ENCODE measurements at places on chromosomes 1 and 21.
A peak's percentile ranks its signal among the peaks of the same experiment; 100 is the strongest.

- no peak for DNase-seq
Measured at GRCh38 chr1:96233422-96233821, 488.2 kb upstream of the PTBP2 start.

DNA sequence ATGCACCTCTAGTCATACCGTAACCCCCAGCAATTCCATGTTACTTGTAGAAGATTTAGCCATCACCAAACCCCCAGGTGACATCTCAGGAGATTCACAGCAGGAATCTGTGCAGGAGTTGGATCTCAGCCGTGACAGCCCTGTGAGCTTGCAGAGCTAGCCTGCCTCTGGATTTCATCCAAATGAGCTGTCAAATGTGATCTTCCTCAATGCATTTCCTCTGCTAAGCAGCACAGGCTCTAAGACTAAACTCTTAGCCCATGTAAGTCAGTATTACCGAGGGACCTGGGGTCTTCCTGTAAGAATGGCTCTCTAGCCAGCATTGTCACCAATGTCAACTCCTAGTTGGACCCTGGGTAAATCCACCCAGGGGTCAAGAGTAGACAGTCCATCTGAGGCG is 41.7 kb downstream of the UMODL1 start:
- no peak for DNase-seq

GRCh38 chr1:161531986-161532643 is 7.8 kb downstream of the HSPA6 start:
- no peak for DNase-seq

DNA sequence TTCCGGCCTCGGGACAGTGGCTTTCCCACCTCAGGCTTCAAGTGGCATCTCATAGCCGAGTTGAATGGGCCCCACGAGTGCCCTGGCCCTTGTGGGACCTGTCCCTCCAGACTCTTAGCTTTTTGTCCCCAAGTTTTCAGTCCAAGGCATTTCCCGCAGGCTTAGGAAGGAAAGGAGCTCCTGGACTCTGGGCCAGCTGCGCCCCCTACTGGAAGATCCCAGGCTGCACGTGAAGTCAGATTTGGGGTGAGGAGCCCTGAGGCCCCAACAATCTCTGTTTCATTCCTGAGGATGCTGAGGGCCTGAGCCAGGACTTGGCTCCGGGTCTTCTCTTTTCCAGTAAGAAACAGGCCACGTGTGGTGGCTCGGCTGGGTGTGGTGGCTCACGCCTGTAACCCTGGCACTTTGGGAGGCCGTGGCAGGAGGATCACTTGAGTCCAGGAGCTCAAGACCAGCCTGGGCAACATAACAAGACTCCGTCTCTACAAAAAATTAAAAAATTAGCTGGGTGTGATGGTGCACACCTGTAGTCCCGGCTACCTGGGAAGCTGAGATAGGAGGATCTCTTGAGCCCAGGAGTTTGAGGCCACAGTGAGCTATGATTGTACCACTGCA is 67.4 kb downstream of the ARHGEF10L start:
- DNase-seq: peak; percentile 46

DNA sequence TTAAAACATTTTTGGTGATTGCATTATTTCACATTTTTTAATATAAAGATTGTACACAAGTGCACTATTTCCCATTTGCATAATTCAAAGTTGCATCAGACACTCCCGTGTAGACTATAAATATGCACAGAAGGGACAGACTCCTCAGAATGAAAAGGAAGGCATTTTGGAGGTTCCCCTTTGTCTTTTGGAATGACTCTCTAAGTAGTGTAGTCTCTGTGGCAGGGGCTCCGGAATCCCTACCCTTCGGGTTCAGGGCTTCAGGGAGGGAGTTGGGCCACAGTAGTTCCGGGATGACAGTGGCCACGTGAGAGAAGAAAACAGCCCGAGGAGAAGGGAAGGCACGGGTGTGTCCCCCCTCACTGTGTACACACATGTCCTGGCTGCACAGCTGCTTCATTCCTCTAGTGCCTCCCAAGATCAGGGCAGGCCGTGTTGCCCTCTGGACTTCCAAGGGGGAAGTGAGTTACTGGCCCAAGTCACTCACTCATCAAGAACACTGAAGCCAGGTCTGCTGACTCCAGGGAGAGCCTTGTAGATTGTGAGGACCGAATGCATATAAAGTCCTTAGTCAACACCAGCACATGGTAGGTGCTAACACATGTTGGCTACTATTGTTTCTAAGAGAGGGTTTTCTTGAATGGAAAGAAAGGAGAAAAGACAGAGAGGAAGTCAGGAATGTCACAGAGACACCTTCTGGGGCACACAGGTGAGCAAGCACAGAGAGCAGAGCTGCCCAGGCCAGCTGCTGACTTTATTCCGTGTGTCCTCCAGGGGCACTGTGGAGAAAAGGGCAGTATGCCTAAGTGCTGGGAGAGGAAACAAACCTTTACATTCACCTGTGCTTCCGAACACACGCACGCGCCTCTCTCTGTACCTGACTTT is 39.8 kb downstream of the LHX4 start:
- DNase-seq: no peak

GRCh38 chr1:37238364-37239224 is 204.3 kb upstream of the GRIK3 start:
- no peak for DNase-seq

GRCh38 chr1:118250232-118250631 is 65.2 kb upstream of the SPAG17 start:
- no peak for DNase-seq

DNA sequence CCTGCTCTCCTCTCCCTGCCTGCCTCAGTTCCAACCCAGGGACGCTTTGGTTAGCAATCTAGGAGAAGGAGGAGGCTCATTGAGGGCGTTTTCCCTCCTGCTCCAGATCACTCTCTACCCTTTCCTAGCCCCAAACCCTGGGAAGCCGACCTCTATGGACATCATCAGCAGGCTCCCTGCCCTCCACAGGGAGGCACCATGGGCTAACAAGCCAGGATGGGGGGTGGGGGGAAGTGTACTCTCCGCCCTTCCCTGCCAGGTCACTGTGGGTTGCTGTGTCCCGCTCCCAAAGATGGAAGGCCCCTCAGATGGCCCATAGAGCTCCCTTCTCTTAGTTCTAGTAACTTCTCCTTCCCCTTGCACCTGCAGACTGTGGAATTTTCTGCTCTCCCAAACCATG is 35.7 kb downstream of the KCND3 start:
- no peak for DNase-seq

GRCh38 chr1:29172415-29172939 is 9.2 kb downstream of the SRSF4 start:
- no peak for DNase-seq

GRCh38 chr1:94623560-94624148 is 82.1 kb upstream of the F3 start:
- no peak for DNase-seq

DNA sequence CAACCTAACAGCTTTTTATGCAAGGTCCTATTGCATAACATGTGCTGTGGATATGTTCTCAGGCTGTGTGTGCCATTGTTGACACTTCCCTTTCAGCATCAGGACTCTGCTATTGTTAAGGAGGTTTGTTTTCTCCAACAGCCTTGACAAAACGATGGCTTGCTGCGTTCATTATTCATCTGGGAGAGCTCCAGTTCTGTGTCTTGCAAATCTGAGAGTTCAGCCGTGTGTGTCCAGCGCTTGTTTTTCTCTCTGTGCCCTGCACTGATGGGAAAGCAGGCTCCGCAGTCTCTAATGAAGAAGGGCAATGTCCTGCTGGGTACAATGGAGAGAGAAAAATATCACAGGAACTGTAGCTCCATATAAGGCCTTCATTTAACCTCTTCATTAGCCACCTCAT is 63.7 kb downstream of the CLDN17 start:
- no peak for DNase-seq

GRCh38 chr1:95247607-95248006 is 13.6 kb downstream of the RWDD3 start:
- no peak for DNase-seq

- no peak for DNase-seq
Measured at GRCh38 chr1:40477678-40478053, 576 bp downstream of the ZFP69 start.

DNA sequence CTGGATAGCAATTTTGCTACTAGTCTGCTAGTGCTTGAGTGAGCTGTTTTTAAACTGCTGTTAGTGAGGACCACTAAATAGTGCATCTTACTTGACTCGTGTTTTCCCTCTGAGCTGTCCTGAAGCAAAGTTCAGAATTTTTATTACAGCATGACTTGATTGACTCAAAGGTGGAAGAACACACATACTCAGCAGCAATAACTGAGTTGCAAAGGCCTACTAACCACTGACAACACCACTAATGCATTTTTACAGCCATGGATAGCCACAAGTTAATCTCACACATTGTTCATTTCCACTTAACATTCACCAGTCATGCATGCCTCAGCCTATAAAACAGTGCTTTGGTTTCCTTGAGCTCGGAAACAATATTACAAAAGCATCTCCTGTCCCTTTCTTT is 148.7 kb downstream of the RUNX1 start:
- DNase-seq: no peak

DNA sequence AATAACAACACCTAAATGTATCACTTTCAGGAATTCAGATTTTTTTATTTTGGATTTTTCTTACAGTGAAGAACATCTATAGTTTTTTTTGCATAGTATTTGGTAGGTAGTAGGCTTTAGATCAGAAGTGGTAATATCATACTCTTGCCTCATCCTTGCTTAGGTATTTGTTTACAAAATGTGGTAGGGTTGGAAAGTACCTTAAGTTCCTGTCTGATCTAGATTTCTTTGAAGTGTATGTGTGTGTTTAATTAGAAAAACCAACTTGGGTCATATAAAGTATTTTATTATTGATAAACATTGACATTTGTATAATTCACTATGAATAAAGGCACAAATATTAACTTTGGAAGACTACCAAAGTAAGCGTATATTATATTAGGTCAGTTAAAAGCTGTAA is 85.3 kb upstream of the GPR88 start:
- no peak for DNase-seq

DNA sequence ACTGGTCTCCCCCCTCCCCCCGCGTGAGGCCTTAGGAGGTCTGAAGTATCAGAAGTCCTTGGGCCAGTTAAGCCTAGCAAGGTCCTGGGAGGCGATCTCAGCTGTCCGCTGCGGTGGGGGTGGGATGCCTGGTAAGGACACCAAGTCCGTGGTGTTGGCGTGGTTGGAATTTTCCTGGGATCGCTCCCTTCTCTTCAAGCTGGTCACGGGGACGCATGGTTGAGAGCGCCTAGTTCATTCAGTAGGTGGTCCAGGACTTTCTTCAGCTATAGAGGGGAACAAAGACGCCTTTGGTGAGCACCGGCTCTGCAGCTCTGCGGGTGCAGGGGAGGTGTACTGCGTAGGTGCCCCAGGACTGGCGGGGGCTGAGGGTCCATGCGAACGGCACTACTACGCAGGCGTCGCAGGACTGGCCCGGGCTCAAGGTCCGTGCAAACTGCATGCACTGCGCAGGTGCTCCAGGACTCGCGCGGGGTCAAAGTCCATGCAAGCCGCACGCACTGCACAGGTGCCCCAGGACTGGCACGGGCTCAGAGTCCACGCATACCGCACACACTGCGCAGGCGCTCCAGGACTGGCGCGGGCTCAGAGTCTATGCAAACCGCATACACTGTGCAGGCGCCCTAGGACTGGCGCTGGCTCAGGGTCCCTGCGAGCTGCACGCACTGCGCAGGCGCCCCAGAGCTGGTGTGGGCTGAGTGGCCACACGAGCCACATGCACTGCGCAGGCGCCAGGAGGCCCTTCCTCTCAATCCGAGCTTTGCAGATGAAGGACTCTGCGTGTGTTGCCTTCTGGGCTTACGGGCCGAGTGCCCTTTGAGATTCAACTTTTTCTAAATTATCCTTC is 36.6 kb upstream of the HMGN1 start:
- no peak for DNase-seq

GRCh38 chr21:29547998-29548397 is 249.3 kb downstream of the BACH1 start:
- DNase-seq: no peak

- DNase-seq: peak; percentile 61
Measured at GRCh38 chr1:156608981-156609380, 7.7 kb upstream of the GPATCH4 start.

DNA sequence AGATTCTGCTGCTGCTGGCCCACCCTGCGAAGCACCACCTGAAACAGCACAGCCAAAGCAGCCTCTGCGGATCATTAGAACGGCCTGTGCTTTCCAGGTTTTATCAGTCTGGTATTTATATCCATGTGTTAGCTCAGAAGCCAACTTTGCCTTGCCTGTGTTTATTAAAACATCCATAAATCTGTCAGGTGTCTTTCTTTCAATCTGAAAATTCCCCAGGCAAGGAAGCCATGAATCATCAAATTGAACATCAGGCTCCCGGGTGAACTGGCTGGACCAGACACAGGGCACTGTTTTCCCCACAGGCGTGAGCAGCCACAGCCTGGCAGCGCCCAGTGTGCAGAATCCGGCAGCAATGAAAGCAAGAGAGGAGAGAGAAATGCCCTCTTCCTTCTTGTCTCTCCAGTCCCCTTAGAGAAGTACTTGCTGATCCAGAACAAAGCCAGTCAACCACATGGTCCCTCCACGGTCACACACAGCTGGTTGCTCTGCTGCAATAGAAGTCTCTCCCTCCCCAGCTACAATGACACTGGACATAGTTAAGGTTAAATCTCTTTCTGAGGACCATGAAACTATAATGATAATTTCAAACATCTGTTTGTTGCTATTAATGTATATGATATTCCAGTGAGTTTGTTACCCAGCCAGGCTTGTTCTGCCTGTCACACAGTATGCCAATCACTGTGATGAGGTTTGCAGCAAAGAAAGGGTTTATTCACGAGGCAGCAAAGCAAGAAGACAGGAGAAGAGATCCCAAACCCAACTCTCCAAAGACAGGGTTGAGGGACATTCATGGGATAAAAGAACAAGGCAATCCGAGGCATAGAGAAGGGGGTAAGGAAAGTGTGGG is 212.1 kb upstream of the FMN2 start:
- no peak for DNase-seq

- DNase-seq: no peak
Measured at GRCh38 chr1:112322983-112323678, 72.9 kb upstream of the CTTNBP2NL start.

DNA sequence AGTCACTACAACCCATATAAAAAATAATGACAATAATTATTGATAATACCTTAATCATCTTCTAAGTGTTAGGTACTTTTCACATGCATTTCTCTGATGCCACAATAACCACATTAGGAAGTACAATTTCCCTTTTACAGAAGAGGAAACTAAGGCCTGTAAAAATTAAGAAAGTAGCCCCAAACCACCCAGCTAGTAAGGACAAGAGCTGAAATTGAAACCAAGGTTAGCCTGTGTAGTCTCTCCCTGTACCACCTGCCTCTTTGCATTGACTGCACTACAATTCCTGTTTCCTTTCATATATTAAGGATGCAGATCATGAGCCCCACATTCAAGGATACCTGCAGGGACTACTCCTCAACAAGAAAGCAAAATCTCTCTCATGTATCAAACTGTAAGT is 288.8 kb downstream of the GPATCH2 start:
- DNase-seq: no peak

- no peak for DNase-seq
Measured at GRCh38 chr1:162910161-162910560, 49.2 kb upstream of the CCDC190 start.

GRCh38 chr1:90204023-90204590 is 209.2 kb downstream of the ZNF326 start:
- DNase-seq: no peak
